GM12878 (cell line): ENCODE measurements at places on chromosomes 16 and 17.

DNA sequence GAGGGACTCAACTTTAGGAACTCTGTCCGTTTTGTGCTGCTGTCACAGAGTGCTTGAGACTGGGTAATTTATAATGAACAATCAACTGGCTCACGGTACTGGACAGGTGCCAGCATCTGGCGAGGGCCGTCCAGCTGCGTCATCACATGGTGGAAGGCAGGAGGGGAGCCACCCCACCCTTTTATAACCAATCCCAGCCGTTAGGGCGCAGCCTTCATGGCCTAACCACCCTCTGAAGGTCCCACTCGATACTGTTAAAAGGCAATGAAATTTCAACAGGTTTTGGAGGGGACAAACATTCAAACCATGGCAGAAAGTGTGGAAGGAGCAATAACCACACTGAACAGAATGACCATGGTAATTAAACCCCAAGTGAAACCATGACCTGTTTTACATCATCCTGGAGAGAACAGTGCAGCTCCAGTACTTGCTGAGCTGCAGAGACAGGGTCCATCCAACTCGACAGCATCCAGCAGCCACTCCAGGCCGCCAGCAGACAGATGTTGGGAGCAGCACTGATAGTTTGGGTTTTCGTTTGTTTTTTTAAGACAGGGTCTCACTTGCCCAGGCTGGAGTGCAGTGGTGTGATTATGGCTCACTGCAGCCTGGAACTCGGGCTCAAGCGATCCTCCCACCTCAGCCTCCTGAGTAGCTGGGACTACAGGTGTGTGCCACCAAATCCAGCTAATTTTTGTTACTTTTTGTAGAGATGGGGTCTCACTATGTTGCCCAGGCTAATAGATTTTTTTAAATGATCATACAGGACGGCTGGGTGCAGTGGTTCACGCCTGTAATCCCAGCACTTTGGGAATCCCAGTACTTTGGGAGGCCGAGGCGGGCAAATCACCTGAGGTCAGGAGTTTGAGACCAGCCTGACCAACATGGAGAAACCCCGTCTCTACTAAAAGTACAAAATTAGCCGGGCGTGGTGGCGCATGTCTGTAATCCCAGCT lies 11.0 kb downstream of the CHMP6 start:
- no peak for DNase-seq

GRCh38 chr17:73226556-73227172 lies 33.8 kb downstream of the COG1 start:
- no peak for DNase-seq

GRCh38 chr17:8466456-8466855 lies 30.8 kb downstream of the NDEL1 start:
- no peak for DNase-seq

GRCh38 chr16:66911112-66911511 lies 7.6 kb downstream of the CDH16 start:
- DNase-seq: no peak

DNA sequence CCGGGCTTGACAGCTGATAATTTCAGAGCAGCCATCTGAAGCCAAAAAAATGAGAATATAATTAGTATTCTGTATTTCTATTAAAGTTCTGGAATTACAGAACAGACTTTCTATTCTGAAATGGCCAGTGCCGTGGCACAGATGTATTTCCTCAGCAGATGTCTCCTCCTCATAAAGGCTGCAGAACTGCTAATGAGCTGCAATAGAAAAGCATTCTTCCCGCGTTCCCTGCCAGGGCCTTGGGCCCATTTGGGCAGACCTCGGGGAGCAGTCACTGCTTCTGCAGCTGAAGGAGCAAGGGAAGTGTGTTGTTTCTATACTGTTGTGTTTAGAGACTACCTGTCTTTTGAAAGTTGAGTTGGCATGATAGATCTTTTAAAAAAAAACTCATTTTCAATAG lies 152.6 kb upstream of the CACNG5 start:
- no peak for DNase-seq
